IPS DF 19.7 (cell line): ENCODE measurements at places on chromosomes 3 and 15.

DNA sequence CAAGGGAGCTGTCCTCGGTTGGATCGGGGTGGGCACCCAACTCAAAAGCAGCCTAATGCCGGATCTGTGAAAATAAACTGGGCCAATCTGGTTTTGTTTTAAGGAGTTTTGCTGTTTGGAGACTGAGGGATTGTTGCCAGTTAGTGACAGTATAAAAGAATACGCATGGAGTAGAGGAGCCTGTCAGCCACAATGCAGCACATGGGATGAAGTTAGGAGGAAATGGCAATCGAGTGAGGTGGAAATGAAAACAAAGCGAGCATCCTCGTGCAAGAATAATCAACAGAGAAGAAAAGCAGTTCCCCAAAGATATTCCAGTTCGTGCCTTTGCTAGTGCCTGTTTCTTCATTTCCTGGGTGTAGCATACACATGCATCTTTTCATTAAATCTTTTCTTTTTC, 108.4 kb upstream of the RORA start:
- DNase-seq, result no peak

DNA sequence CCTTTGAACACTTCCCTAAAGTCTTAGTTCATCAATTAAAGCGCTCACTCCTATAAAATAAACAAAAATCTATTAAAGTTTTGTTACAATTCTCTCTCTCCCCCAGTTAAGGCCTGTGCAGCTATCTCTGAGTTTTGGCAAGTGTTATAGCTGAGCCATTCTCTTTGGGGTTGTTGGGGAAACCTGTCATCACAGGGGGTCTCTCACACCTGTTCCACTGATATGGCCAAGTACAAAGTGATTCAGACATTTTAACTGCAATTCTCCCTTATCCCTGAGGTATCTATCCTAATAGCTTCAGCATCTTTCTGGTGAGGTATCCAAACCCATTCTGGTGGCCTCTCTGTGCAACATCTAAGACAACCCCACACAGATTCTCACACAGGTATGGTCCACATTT, 116.4 kb downstream of the UNC13C start:
- no peak for DNase-seq

DNA sequence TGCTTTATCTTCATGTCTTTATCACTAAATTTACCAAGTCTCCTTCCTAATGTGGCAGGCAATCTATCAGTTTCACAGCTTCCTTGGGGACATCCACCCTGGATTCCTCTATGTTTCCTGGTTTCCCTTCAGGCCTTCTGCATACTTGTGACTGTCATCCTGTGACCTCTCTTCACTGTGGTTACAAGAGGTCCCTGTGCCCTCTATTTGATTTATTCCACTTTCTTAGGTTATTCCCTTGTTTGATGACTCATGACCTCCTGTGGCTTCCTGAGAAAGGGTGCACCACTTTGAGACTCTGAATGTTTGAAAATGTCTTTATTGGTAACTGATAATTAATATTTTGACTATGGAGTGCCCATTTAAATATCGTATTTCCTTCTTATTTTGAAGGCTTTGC, 60.5 kb upstream of the KY start:
- no peak for DNase-seq

DNA sequence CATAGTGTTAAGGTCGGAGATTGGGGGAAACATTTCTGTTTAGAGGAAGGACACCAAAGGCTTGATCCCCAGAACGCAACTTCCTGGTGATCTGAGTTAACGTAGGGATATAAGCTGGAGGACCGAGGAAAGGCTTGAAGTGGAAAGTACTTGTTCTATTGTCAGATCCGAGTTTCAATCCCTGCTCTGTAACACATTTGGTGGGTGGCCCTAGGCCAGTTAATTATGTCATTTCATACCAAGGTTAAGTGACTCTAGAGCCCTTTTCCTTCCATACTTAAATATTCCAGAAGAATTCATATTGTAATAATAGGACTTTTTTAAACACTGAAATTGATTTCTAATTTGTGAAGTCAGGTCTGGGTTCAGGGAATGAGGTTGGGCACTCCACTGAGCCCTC, 80.9 kb downstream of the RPLP1 start:
- DNase-seq, result no peak

DNA sequence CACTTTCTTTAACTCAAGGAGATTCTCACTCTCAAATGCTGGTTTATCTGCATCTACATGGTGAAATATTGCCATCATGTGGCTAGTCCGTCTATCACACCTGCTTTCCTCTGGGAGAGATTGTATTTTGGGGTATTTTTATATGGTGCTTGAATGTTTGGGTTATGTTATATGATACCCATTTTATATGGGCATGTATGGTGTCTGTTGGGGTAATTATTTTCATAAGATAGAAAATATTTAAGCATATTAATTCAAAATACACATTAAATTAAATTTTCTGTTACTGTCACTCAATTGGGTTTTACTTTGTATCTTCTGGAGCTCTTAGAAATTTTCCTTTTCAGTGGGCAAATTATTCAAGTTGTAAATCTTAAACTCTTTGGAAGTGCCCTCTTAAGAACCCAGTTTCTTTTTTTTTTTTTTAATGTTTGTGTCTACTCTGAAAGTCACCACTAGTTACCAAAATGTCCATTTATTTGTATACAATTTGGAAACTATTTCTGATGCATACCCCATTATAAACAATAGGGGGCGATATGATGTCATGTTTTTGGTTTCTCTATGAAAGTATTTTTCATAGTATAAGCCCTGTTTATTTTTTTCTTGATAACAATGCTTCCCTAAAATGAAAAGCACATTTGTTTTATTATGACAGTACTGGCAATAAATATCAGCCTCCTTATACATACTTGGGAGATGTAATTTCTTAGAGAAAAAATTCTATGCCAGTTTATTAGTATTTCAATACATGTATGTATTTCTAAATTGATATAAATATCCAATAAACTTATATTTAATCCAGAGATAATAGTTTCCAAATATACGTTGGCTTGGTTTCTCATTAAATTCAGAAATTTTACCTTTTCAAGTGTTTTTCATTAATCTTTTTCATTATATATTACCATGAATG, 36.1 kb upstream of the PLSCR5 start:
- DNase-seq, result no peak

DNA sequence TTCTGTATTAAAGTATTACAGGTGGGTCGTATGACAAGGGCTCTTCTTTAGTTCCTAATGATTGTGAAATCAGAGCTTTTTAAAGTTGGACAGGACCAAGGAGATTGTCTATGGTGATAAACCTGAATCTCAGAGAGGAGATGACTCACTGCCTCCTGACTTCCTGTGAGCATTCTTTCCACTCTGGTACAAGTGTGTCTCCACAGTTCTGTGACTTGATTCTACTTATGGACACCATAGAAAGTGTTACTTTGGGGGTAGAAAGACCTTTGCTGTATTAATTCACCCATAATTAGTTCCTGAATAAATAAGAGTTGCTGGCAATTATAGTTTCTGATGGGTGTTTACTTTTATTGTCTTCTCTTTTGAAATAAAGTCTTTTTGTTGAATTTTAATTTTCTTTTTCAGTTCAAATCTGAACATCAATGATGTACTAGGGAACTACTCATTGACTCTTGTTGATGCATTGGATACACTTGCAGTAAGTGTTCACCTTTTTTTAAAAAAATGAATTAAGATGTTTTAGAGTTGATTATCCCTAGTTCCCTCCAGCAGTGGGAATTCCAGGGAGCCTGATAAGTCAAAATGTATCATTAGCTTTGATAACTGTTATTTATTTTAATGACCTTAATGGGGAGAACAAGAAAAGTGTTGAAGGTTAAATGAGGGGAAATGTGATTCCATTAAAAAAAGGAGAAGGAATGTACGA, 7.4 kb downstream of the EDEM1 start:
- DNase-seq, result no peak

DNA sequence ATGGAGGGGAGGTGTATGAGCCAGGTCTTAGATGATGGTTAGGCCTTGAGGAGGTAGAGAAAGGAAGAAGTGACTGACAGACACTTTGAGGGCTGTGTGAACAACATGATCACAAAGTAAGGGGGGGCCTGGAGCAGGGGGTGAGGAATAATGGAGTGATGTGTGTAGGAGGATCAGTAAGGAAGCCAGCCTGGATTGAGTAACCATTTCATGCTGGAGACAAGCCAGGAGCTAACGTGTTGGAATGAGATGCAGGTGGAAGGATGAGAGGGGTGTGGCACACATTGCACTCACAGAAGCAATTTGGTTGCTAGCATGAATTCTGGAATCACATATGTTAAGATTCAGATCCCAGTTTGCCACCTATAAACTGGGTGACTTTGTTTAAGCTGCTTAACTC, 65.5 kb downstream of the BBX start:
- no peak for DNase-seq

- no peak for DNase-seq
These were observed 5.2 kb downstream of the CDV3 start for GRCh38 chr3:133578548-133579191.

DNA sequence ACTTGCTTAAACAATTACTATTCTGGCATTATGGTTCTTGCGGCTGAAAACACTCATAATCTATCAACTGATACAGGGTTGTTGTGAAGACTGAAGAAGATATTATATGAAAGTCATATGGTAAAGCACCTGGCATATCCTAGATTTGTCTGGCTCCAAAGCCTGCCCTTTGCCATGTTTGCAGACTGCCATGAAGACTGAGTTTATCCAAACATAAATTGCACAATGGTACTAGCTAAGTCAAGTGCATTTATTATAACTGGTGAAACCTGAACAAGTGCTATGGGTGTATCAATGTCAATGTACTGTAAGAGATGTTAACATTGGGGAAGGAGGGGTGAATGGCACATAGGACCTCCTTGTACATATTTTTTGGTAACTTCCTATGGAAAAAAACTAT, 87.4 kb upstream of the MEX3B start:
- no peak for DNase-seq
